ENCODE measurements at places on chromosomes 1 and 21. TPM values are rescaled to one million over a fixed set of nuclear protein-coding genes. Genes with fewer than 3 reads are reported as not detected.

- no peak for DNase-seq
These were observed 102.0 kb downstream of the IER5 start for GRCh38 chr1:181190364-181191035.

DNA sequence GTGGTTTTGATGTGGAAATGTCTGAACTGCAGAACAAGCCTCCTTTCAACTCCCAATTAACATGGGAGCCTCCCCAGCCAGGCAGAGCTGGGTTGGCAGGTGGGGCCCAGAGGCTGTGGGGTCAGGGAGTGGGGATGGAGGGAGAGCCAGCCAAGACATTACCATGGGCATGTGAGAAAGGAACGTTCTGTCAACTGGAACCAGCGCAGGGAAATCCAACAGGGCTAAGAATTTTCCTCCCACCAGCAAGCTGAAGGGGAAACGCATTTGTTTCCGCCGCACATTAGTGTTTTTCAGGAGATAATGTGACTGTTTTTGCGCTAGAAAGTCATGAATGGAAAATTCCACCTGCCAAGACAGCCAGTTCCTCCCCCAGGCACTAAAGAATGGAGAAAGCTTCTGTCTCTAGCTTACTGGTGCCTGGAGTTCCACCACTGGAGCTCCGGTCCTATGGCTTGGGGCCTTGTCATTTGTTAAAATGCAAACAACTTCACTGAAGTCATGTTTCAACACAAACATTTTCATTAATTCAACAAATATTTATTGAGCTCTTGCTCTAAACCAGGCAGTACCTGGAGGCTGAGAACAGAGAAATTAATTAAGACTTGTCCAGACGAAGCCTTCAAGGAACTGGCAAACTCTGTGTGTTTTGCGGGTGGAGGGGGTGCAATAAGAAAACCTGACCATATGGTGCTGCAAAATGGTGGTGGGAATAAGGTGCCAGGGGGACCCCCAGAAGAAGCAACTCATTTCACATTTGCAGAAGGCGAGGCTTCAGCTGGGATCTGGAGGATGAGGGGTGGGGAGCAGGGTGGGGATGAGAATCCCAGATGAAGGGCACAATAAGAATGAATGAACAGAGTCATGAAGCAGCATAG is 305.1 kb downstream of the MATN1 start:
- DNase-seq: no peak

Gene HP1BP3
- 153 TPM for total RNA-seq

DNA sequence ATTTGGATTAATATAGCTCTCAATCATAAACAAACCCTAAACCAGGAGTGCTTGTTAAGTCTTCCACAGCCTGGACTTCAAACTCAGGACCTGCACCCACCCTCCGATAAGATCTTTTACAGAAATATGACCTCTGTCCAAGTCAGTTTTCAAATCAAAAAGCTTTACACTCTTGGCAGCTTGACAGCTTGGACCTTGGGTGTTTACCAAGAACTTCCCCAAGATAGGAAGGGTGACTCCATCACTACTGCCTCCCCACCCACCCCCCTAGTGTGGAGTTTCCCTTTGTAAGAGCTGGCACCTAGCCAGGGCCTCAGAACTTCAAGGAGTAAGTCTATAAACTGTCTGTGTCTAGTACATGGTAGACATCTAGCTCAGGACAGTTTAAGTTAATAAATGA is 9.6 kb downstream of the BCAR3 start:
- peak; percentile 94 for DNase-seq

DNA sequence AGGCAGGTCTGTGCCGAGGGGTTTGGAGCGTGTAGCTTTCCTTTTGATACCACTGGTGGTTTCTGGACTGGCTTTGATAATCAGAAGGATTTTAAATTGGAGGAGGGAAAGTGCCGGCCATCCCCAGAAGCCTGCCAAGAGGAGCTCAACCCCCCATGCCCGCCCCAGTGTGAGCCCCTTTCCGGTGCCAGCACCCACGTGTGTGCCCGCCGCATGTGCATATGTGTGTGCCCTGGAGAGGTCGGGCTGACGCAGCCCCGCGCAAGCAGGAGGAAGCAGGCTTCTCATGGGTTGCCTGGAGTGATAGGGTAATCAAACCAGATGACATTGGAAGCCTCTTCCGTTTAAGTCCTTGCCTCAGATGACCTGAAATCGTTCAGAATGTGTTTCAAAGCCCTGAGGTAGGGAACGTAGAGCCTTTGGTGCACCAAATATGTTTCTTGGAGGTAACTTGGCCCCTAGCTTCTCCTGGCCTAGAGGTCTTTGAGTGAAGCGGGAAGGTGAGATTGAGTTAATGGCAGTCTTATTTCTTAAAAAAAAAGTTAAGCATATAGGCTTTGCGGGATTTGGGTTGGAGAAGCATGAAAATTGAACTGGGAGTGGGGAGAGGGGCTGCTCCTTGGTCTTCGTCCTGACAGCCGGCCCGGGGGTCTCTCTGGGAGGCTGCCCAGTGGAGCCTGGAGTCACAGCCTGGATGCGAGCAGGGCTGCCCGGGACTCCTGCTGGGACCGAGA is 34.1 kb upstream of the ARHGEF16 start:
- DNase-seq: peak; percentile 39

DNA sequence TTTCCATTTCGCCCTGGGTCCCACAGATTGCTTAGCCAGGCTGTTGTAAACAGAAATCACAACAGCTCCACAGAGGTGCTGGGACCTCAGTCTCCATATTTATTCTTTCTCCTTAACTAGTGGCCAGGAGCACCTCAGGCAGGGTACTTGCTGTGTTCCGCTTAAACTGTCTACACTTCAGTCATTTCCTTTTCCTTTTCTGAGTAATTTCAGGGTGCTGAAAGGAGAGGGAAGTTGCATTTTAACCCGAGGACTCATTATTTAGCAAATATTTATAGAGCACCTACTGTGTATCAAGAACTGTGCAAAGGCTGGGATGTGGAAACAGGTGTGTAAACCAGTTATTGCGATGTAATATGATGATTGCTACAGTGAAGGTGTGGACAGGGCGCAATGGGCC is 41.9 kb downstream of the ACP6 start:
- no peak for DNase-seq

DNA sequence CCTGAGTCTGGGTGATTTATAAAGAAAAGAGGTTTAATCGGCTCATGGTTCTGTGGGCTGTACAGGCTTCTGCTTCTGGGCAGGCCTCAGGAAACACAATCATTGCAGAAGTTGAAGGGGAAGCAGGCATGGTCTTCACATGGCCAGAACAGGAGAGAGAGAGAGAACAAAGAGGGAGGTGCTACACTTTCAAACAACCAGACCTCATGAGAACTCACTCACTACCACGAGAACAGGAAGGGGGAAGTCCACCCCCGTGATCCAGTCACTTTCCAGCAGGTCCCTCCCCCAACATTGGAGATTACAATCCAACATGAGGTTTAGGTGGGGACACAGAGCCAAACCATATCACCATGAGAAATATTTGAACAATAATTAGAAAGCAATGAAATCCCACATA is 222.9 kb downstream of the FAM72C start:
- no peak for DNase-seq

GRCh38 chr1:186871784-186872183 is 43.0 kb downstream of the PLA2G4A start:
- no peak for DNase-seq

DNA sequence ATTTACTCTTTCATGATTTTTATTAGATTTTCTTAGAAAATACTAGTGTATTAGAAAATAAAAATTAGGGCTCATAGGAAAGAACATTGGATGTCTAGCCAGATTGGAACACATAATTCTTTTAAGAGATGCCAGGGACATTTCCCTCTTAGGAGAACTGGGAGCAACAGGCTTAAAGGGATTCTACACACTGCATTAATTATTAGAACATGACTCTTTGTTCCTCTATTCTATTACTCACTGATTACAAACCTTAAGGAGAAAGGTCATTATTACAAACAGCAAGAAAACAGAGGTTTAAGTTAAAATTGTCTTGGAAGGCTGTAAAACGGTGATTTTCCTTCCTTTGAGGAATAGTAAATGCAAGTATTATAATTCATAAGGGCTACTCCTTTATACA is 32.9 kb upstream of the VAV3 start:
- no peak for DNase-seq

Gene TSPEAR
- not detected for total RNA-seq

DNA sequence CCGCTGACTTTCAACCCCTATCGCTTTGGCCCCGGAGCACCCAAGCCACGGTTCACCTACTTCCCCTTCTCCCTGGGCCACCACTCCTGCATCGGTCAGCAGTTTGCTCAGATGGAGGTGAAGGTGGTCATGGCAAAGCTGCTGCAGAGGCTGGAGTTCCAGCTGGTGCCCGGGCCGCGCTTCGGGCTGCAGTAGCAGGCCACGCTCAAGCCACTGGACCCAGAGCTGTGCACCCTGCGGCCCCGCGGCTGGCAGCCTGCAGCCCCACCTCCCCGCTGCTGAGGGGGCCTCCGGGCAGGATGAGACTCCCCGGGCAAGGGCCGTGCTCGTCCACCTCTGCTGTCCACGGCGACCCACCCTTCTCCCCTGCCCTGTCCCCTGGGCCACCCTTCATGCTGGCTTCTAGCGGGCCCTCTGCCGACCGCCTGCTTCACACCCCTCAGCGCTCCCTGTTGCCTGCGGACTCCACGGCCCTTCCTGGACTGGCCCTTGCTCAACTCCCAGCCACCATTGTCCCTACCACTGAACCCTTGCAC is 92.2 kb upstream of the TRABD2B start:
- no peak for DNase-seq

GRCh38 chr1:10304295-10304694 is 93.9 kb downstream of the KIF1B start:
- no peak for DNase-seq

Gene FCER1A
- not detected for total RNA-seq

GRCh38 chr1:168430321-168430720 is 113.5 kb downstream of the XCL2 start:
- DNase-seq: no peak

- no peak for DNase-seq
These were observed 263.2 kb downstream of the TM2D1 start for GRCh38 chr1:61461406-61462384.

GRCh38 chr1:37945743-37946702 is 830 bp downstream of the INPP5B start:
- peak; percentile 69 for DNase-seq

DNA sequence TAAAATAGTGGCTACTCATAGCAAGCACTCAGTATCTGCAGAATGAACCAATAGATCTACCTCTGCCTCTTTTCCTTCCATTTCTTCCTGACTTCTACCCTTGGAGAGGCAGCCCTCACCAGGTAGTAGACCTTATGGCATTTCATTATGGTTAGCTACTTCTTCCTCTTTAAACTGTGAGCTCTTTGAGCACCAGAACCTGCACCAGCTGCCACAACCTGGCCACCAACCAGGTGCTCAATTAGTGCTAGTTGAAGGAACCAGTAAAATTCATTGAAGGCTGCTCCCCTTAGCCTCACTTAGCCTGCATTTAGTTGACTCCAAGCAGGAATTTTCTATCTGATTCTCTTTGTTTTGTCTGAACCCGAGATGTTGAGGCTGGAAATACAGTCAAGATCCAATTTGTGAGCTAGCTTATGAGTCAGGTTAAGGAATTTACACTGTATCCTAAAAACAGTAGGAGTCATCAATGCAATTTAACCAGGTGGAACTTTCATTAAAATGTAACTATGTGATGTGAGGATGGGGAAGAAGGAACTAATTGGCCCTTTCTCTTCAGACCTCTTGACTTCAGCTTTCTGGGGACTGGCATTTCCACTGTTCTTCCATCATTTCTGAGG is 81.5 kb upstream of the UBE2U start:
- no peak for DNase-seq

DNA sequence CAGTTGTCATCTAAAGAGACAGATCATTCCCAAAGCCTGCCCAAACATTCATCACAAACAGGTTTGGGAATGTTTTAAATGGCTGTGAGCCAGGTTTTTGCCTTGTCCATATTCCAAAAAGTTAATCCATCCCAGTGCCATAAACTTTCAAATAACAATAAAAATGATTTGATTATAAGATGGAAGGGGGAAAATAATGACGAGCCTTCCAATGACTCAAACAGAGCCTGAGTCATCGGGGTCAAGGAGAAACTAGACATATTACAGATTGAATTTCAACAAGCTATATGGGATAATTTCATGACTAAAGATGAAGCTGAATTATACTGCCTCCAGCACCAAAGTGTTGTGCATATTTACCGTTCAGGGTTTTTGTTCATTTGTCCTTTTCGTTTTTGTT is 195.8 kb upstream of the PKN2 start:
- DNase-seq: peak; percentile 20

GRCh38 chr1:245551536-245551935 is 396.8 kb downstream of the KIF26B start:
- no peak for DNase-seq

Gene WNT3A
- total RNA-seq: not detected

Gene APCS
- not detected for total RNA-seq

Gene LMNA
- total RNA-seq: 708 TPM

GRCh38 chr1:219039017-219039681 is 134.5 kb upstream of the LYPLAL1 start:
- no peak for DNase-seq

GRCh38 chr1:60277269-60277668 is 203.7 kb upstream of the C1orf87 start:
- no peak for DNase-seq

DNA sequence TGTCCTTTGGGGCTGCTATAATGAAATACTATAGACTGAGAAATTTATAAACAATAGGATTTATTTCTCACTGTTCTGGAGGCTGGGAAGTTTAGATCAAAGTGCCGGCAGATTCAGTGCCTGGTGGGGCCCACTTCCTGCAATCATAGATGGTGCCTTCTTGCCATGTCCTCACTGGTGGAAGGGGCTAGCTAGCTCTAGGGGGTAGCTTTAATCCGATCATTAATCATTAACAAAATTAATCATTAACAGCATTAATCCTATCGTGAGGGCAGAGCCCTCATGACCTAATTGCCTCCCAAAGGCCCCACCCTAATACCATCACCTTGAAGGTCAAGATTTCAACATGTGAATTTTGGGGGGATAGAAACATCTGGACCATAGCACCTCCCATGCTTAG is 124.3 kb downstream of the TRABD2B start:
- no peak for DNase-seq

DNA sequence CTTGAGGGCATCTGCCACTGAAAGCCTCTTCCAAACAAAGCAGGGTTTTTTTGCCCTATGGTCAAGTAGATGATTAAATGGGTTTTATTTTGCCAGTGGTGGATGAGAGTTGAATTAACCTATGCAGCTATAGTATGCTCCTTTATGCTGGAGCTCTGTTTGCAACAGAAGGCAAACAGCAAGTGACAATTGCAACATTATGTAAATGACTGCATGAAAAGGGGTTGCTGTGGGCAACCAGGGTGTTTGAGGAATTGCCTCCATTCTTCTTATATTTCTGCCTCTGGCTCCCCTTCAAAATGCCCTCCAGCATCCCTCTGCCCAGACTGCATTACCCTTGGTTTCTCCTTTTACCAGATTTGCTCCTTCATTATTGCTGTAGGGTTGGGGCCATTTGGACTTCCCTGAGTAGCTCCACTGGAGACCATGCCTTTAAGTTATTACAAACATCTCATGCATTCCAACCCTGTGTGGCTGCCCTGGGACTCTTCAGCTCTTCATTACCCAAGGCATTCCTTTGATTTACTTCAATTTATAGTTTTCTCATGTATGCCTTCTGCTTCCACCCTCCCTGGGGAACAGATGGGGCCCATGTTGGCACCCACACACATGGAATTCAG is 398.4 kb downstream of the PRDM2 start:
- DNase-seq: no peak
